ENCODE measurements at places on chromosomes 5 and 9. TPM values are rescaled to one million over a fixed set of nuclear protein-coding genes. Genes with fewer than 3 reads are reported as not detected.

The ZNG1A gene
- total RNA-seq = 13.6 TPM

DNA sequence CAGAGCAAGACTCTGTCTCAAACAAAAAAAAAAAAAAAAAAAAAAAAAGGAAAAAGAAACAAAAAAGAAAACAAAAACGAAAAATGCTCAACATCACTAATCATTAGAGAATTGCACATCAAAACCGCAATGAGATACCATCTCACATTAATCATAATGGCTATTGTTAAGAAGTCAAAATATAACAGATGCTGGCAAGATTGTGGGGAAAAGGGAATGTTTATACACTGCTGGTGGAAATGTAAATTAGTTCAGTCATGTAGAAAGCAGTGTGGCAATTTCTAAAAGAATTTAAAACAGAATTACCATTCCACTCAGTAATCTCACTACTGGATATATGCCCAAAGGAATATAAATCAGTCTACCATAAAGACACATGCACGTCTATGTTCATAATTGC lies 50.4 kb upstream of the PRR16 start:
- DNase-seq = no peak

- no peak for DNase-seq
Measured at GRCh38 chr9:114174876-114175771, 19.8 kb downstream of the COL27A1 start.

The PTGR1 gene
- total RNA-seq = not detected

- no peak for DNase-seq
Measured at GRCh38 chr9:72950875-72951442, 1.9 kb downstream of the ALDH1A1 start.

The FBP1 gene
- total RNA-seq = 2.2 TPM

The PFN3 gene
- not detected for total RNA-seq

GRCh38 chr9:5708414-5708813 lies 79.5 kb downstream of the RIC1 start:
- DNase-seq = no peak

DNA sequence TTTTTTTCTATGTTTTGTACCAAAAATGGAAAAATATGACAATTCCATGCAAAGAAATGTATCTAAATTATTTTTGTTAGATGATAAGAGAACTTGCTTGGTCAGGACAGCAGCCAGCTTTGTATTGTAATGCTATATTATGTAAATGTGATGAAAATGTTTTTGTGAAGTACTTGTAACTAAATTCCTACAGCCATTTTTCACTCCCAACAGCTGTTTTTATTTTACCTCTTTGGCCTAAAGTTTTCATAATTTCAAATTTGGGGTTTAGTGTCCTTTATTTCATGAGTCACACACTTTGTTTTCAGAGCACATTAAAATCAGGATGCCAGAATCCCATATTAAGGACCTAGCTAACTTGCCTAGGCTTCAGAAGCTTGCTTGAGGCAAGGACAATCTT lies 64.1 kb downstream of the WDR41 start:
- DNase-seq = no peak

The NKD2 gene
- total RNA-seq = not detected

The PLAA gene
- total RNA-seq = 38.5 TPM

- DNase-seq = no peak
Measured at GRCh38 chr5:128276537-128277216, 193.1 kb downstream of the SLC12A2 start.

DNA sequence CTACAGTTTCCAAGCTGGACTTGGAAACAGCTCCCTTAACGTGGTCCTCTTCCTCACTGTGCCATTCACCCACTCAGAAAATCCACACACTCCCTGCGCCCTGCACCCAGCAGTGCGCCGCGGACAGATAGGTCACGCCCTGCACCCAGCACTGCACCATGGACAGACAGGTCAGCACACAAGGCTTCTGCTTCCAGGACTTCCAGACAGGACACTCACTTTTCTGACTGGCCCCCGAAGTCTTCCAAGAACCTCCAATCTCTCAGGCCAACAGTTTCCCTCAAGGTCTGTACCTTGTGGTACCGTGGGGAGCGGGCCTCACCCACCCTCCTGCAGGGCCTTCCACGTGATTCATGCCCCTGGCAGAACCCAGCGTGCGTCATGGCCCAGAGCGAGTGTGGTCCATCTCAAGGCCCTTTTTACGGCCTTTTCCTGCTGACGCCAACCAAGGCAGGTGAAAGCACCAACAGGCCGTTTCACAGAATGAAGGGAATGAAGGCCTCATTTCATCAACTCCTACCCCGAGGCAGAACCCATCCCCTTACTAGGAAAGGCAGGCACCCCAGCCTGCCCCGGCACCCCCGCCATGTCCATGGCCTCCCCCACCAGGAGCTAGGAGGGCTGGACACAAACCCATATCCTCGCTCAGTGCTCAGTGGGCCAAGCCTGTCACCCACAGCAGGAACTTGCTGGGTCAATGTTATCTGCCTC lies 17.3 kb downstream of the VAV2 start:
- DNase-seq = no peak

- DNase-seq = no peak
Measured at GRCh38 chr9:22148876-22149637, 140.0 kb upstream of the CDKN2B start.

- DNase-seq = no peak
Measured at GRCh38 chr9:85630676-85631075, 111.1 kb downstream of the AGTPBP1 start.

- no peak for DNase-seq
Measured at GRCh38 chr9:89470224-89470839, 27.6 kb downstream of the SEMA4D start.

- DNase-seq = peak; percentile 41
Measured at GRCh38 chr5:1763548-1763911, 36.1 kb downstream of the MRPL36 start.

DNA sequence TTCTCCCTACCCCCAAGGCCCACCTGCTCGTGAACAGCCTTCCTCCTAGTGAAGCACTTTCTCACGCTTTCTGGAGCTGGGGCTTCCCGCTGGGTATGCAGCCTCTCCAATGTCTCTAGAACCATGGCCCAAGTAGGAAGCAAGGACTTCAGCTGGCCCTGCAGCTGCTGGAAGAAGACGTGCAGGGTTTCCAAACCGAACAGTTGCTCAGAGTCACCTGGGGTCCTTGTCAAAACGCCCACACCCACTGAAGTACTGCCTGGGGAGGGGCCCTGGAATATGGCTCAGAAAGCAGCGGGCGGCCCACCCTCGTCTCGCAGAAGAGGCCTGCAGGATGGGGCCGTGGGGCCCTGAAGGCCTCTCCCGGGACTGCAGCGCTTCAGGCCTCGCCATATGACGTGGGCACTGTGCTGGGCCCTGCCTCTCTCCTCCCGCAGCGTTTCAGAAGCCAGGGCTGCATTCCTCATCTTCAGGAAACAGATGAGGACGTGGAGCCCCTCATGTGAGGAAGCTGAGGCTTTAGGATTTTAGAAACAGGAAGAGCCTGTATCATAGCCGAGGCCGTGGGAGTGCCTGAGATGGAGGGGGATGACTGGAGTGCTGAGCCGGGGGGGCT lies 116.0 kb upstream of the LMX1B start:
- DNase-seq = no peak

DNA sequence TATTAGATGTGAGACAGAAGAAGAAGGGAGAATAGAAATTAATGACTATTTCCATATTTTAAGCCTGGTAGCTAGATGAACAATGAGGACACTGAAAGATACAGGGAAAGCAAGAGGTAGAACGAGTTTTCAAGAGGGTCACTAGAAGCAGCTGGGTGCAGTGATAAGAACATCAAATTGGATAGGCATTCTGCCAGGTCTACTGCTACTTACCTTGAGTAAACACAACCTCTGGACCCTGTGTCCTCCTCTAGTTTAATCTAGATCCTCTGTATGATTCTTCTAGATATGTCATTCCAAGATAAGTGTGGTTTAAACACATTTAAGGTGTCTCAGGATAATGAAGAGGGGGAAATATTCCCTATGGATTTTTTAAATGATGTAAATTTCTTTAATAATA lies 31.2 kb downstream of the OTP start:
- DNase-seq = no peak

The SYK gene
- 1.6 TPM for total RNA-seq

The VLDLR gene
- total RNA-seq = not detected

DNA sequence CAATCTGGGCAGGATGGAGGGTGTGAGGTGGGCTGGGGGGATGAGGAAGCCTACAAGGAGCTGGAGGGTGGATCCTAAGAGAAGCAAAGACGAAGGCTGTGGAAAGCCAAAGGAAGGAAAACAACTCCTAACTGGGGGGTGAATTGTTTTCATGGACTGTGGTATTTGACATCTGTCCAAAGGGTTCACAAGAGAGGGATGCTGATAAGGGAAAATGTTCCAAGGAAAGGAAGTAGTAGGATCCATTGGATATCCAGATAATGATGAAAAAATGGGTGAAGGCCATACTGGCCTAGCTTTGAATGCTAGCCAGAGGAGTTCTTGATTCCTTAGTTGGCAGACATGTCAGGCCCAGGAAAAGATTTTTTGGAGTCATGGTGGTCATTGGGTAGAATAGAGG lies 51.8 kb upstream of the FOXI1 start:
- no peak for DNase-seq

DNA sequence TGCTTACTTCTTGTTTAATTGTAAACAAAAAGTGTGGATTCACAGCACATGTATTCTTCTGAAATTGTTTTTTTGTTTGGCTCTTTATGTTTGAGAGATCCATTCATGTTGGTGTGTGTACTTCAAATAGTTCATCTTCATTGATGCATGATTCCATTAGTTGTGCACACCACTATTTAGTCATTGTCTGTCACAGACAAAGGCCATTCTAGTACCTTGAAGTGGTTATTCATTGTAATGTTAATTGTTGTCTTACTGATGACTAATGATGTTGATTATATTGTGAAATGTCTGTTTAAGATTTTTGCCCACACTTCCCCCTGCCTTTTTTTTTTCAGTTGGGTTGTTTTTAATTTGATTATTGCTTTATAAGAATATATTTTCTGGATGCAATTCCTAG lies 391.3 kb downstream of the DIRAS2 start:
- no peak for DNase-seq

DNA sequence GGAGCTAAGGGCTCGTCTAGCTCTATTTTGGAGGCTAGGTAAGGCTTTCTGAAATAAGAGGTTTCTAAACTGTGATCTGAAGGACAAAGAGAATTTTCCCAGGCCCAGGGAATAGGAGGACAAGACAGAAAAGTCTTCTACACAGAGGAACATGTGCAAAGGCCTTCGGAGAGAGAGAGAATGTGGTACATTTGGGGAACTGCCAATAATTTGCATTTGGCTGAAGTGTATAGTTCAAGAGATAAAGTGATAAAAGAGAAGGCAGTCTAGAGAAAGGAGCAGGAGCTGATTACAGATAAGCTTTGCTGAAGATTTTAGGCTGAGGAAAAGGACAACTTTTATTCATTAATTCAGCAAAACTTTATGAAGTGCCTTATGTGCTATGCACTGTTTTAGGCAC lies 214.4 kb upstream of the ELL2 start:
- DNase-seq = no peak

- DNase-seq = no peak
Measured at GRCh38 chr5:64827703-64828102, 59.0 kb downstream of the CWC27 start.
